Renal cortical epithelial cell (primary cell): ENCODE measurements at places on chromosomes 2 and 18. TPM values are rescaled to one million over a fixed set of nuclear protein-coding genes. Genes with fewer than 3 reads are reported as not detected.

RIT2 gene
- total RNA-seq, result not detected in 2 replicates

POTEC gene
- total RNA-seq, result 0.52 TPM in 1 of 2 replicates, not detected in the other

DSG4 gene
- not detected in 2 replicates for total RNA-seq

DNA sequence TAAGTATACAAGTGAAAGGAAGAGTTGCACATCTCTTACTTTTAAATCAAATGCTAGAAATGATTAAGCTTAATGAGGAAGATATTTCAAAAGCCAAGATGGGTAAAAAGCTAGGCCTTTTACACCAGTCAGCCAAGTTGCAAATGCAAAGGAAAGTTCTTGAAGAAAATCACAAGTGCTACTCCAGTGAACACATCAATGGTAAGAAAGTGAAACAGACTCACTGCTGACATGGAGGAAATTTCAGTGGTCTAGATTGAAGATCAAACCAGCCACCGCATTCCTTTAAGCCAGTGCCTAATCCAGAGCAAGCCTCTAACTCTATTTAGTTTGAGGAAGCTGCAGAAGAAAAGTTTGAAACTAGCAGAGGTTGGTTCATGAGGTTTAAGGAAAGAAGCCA is 79.1 kb downstream of the RBBP8 start:
- no peak for DNase-seq

- DNase-seq, result no peak
Measured at GRCh38 chr2:48045613-48046012, 139.3 kb upstream of the FBXO11 start.

DNA sequence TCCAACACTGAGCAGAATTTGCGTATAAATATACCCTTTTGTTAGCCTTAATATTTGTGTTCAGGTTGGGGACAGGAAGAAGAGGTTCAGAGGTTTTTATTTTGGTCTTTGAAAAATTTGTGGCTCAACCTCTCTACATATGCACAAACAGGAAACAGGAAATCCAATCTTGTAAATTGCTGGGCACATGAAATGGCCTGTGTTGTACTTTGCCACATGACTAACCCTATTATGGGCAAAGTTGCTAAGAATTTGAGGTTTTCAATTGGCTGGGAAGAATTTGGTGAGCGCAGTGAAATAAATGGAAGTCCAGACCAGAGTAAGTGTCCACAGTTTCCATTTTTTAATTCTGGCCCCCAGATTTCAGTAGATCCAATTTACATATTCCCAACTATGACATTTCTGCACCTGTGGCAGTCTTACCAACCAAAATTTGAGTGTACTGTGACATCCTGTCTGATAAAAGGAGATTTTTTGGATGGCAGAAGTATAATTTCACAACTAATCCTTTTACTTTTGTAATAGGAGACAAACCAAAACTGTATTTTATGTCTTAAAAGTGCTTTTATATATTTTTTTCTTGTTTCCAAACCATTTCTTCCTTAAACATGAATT is 63.6 kb downstream of the COX7A2L start:
- DNase-seq, result peak; percentile 19

DNA sequence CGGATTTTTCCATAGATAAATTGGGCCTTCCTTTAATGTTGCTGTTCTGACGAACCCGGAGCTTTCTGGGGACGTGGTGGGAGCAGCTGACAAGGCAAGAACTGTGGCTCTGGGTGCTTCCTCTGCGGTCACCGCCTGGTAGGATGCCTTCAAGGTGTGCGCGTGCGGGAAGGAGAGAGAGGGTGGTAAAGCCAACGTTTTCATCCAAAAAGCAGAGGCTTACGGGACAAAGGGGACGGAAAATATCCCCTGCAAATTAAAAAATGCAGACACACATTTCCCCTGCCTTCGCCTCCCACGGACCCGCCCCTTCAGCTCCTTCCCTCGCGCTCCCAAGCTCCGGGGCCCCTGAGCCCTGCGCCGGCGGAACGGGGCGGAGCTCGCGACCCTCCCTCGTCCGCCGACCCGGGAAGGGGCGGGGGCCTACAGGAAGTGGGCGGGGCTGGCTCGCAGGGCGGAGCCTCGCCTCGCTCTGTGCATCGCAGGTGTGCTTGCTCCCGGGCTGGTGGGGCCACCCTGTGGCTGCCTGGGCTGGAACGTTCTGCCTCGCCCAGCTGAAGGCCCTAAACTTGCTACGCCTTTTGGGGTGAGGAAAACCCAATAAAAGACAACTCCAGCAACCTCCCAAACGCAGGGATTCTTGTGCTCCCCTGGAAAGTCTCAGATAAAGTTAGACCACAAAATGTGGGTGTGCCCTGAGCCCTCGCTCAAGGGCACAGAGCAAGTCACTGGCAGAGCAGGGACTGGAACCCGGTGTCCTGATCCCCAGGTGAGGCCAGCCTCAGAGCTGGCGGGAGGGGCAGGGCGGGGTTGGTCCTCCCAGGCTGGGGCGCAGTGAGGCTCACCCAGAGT is 25.4 kb upstream of the SLC66A3 start:
- DNase-seq, result no peak
